ENCODE measurements at places on chromosomes 2 and 18. TPM values are rescaled to one million over a fixed set of nuclear protein-coding genes. Genes with fewer than 3 reads are reported as not detected.
A peak's percentile ranks its signal among the peaks of the same experiment; 100 is the strongest.

Gene MOGAT1
- not detected for total RNA-seq

DNA sequence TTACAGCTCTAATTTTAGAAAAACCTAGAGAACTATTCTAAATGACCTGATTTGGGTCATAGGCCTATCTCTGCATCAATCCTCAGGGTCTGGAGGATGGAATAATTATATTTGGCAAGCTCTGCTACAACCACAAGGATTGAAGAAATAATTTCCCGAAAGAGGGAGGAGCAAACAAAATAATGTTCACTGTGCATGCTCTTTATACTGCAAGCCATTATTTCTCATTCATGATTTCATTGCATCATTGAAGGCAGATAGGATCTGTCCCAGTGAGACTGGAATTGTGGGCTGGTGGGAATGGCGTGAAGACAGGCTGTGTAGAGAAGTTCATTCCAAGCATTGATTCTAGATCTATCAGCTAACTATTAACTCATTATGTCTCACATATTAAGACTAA lies 12.7 kb upstream of the MAPRE2 start:
- peaks cover 2% of the 10 kb centered on the region for H3K36me3 ChIP-seq
- H3K27ac ChIP-seq: peak overlapping the region; percentile 34
- peaks cover 44% of the 10 kb centered on the region for H3K4me1 ChIP-seq
- no peak overlapping the region for H3K4me3 ChIP-seq

DNA sequence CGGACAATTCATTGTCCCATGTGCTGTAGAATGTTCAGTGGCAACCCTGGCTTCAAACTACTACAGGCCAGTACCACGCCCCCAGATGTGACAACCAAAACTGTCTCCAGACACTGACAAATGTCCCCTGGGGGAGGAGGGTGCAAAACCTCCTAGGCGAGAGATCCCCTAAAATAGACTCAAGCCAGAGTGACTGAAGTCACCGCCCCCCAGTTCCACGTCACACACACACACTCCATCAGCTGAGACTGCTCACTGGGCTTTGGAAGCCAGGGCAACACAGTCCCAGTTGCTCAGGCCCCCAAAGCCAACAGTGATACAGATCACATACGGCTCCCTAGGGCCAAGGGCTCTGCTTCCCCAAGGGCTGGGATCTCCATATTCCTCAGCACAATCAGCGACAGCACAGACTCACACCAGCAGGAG lies 19.1 kb downstream of the HDAC4 start:
- no peak overlapping the region for H3K27ac ChIP-seq
- H3K36me3 ChIP-seq: no peaks in the 10 kb centered on the region
- H3K4me1 ChIP-seq: peaks cover 5% of the 10 kb centered on the region

DNA sequence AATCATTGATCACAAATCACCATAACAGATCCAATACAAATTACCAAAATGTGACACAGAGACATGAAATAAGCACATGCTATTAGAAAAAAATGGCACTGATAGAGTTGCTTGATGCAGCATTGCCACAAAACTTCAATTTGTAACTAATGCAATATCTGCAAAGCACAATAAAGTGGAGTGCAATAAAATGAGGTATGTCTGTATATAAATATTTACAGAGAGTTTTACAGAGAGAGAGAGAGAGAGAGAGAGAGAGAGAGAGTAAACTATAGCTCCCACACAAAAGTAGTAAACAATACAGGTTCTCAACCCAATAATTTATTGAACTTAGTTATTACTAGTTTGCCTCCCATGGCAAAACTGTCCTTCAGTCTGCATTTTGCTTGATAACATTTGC lies 1807.0 kb downstream of the SUCLG1 start:
- H3K36me3 ChIP-seq: no peaks in the 10 kb centered on the region
- no peaks in the 10 kb centered on the region for H3K4me1 ChIP-seq
- H3K27me3 ChIP-seq: no peaks in the 10 kb centered on the region
- no peak overlapping the region for H3K27ac ChIP-seq
- H3K4me3 ChIP-seq: no peak overlapping the region

Gene CDK5R2
- not detected for total RNA-seq

DNA sequence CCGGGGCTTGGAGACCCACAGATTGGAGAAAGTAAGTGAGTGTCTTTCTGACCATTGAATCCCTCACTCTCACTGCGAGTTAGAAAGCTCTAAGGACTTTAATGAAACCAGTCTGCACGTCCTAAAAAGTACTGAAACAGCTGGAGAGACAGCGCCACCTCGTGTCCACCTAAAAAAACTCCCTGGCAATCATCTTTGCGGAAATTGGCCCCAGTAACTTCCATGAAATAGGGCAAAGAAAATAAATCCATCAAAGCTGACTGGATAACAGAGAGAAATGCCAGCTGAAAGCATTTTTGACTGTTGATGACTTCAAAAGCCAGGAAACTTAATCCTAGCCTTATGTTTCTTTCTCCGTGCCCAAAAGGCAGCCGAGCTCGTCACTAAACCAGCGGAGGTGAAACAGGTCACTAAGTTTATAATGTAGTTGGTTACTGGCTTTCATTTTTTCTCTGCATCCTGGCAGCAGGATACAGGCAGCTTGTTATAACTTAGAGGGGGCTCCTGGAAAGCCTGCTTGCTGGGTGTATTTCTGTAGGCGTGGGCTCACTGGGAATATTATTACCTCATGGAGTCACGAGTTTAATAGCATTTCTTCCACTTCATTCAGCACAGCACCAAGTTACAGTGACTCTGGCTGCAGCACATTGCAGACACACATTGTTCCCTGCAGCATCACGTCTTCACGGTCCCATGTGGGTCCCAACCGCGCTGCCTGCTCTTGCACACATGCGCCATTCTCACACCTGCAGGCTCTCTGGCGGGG lies 266.5 kb downstream of the HRH4 start:
- DNase-seq: peak; percentile 74
- H3K27ac ChIP-seq: no peak overlapping the region
- no peaks in the 10 kb centered on the region for H3K36me3 ChIP-seq
- H3K4me1 ChIP-seq: peaks cover 13% of the 10 kb centered on the region
- no peaks in the 10 kb centered on the region for H3K27me3 ChIP-seq

All from psoas muscle (tissue), 8 donors.